ENCODE measurements at places on chromosomes 7 and 10.
A peak's percentile ranks its signal among the peaks of the same experiment; 100 is the strongest.

DNA sequence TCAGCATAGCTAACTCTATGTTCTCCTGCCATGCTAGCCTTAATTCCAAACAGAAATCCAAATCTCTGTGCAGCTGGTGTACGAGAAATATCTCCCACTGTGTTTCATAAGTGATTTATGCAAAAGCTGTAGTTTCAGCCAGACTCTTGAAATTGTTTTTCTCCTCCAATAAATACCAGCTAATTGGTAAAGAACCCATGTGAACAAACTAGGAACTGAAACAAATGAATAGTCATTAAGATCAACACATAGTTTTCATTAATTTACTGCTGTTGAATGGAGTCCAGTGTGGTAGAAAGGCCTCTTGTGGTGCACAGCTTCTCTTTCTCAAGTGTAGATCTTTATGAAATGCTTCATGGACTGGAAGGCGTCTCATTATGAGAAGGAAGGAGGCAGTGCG lies 18.4 kb downstream of the PPP1R17 start:
- DNase-seq = no peak

GRCh38 chr7:81492240-81492639 lies 277.6 kb downstream of the HGF start:
- no peak for DNase-seq

GRCh38 chr7:158414002-158414401 lies 173.6 kb downstream of the PTPRN2 start:
- DNase-seq = no peak

- peak; percentile 34 for DNase-seq
Measured at GRCh38 chr7:149772956-149773434, 393 bp downstream of the ZNF467 start.

DNA sequence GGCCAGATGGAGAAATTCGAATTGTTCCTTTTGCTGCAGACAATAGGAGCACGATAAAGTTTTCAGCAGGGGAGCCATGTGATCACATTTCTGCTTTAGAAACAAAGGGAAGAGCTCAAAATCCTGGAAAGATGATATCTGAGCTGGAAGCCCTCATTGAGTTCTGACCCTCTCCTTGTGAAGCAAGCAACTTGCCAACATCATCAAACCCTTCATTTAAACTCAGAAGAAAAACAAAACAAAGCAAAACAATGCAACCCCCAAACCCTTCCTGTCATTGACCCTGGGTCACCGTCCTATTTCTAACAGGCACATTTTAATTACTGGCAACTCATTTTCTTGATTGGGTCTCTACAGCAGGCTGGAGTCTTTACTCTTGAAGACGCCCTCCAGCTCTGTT lies 198.3 kb upstream of the ZNF32 start:
- no peak for DNase-seq

- no peak for DNase-seq
Measured at GRCh38 chr7:157013101-157013500, 2.6 kb upstream of the MNX1 start.

DNA sequence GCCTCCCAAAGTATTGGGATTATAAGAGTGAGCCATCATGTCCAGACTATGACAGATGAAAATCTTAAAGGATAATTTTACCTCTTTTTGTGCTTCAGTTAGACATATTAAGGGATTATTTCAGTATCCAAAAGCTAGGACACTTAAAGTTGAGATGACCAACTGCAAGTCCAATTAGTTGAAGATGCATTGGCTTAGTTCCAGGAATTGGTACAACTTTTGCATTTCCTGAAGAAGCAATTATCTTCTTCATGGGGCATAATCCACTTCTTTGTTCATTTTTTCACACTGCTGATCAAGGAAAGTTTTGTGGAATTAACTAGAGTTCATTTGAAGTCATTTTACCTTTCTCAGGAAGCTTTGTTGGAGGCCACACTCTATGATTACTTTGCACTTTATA lies 72.0 kb upstream of the HECW1 start:
- DNase-seq = no peak

- DNase-seq = no peak
Measured at GRCh38 chr10:127338399-127339110, 142.2 kb upstream of the INSYN2A start.

- no peak for DNase-seq
Measured at GRCh38 chr7:90574146-90574819, 21.8 kb upstream of the CDK14 start.

DNA sequence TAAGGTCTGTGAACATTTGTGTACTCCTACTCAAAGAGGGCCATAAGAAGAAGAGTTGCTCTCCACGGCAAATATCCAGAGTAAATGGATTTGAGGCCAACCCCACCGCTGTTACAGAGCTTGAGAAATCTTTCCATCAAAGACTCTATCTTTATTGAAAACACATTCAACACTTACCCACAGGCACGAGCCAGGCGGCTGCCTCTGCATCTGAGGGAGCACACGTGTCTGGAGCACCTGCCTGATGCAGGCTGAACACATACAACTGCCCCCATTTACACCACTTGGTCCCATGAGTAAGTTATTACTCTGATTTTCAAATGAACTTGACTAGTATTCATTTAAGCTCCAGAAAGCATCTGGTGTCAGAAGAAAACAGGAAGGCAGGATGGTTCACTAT lies 38.7 kb downstream of the HBP1 start:
- DNase-seq = no peak

GRCh38 chr7:129103561-129104324 lies 40.8 kb upstream of the TSPAN33 start:
- no peak for DNase-seq

- DNase-seq = no peak
Measured at GRCh38 chr10:78548369-78548768, 514.7 kb downstream of the RPS24 start.

- no peak for DNase-seq
Measured at GRCh38 chr7:83130623-83131545, 31.8 kb downstream of the PCLO start.

GRCh38 chr7:93933156-93933555 lies 11.6 kb downstream of the GNG11 start:
- no peak for DNase-seq

- no peak for DNase-seq
Measured at GRCh38 chr7:2911466-2911865, 67.4 kb upstream of the GNA12 start.

DNA sequence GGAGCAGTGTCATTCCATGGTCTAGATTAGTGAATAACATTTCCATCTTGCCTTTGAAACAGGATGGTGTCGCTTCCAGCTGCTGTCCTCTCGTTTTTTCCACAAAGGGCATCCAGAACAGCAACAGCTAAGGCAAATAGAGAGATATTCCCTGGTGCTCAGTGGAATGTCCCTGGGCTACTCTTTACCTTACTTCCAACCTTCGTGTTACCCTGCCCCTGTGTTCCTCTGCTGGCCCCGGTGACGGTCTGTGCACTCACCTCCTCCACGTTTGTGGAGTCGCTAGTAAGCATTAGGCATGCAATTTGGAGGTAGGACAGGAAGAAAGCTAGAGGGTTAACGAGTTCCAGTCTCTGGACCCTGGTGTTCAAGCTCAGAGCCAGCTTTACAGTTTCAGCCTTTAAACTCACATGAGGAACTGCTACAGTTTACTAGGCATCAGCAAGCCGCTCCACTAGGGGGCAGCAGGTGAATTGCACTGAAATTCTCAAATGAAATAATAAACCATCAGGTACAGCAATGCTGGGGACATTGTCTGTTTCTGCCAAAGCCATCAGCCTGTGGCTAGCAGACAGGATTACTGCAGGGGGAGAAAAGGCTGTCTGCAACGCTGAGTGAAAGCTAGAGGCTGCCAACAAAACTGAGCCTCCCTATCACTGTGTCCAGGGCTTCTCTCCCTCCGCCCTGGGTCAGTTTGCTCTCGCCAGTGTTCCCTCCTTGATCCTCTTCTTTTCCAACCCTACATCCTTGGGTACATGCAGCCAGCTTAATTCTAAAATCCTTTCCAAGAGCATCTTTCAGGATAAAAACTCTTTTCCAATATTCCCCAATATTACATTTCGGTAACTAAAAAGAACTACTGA lies 9.0 kb downstream of the MRPL32 start:
- peak; percentile 68 for DNase-seq

DNA sequence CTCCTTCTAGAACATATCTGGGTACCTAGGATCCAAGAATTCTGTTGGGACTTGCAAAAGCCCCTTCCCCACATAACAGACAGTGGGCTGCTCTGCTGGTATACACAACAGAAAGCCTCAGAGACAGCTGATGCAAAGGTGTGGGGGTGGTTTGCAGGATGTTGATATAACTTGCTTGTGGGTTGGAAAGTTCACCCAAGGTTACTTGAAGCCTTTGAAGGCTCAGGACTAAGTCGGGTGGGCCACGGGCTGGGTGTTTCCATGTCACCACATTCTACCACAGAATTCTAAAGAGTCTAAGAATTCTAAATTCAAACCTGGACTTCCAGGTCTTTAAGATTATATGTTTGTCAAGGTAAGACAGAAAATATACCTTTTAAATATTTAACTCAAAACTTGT lies 7.4 kb upstream of the NRCAM start:
- peak; percentile 23 for DNase-seq

DNA sequence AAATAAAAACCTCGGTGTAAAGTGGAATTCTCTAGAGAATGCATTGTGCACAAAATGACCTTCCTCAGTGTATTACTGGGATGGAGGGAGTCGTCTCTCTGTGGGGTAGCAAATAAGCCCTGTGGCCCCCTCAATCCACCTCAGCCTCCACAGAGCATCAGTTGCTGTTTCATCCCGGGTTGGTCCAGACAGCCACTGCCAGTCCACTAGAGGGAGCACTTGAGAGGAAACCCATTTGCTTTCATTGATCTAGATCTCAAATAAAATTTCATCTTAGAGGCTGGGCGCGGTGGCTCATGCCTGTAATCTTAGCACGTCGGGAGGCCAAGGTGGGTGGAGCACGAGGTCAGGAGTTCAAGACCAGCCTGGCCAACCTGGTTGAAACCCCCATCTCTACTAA lies 1128.7 kb downstream of the CNTNAP2 start:
- no peak for DNase-seq

- no peak for DNase-seq
Measured at GRCh38 chr10:48274636-48275035, at the start of gene FRMPD2. FRMPD2 (minus strand) TSS chr10:48274696; CDS start chr10:48274567, 129 bp downstream.

- no peak for DNase-seq
Measured at GRCh38 chr10:78025685-78026364, 3.5 kb downstream of the POLR3A start.

GRCh38 chr10:121860810-121861209 lies 67.0 kb downstream of the ATE1 start:
- no peak for DNase-seq

- no peak for DNase-seq
Measured at GRCh38 chr10:19706904-19707303, 109.3 kb upstream of the PLXDC2 start.

GRCh38 chr10:129936923-129937300 lies 27.2 kb downstream of the EBF3 start:
- DNase-seq = no peak

- DNase-seq = peak; percentile 47
Measured at GRCh38 chr10:102714621-102715455, at the start of gene SFXN2. SFXN2 (plus strand) TSS chr10:102714636; CDS start chr10:102726637, 12,001 bp downstream.

DNA sequence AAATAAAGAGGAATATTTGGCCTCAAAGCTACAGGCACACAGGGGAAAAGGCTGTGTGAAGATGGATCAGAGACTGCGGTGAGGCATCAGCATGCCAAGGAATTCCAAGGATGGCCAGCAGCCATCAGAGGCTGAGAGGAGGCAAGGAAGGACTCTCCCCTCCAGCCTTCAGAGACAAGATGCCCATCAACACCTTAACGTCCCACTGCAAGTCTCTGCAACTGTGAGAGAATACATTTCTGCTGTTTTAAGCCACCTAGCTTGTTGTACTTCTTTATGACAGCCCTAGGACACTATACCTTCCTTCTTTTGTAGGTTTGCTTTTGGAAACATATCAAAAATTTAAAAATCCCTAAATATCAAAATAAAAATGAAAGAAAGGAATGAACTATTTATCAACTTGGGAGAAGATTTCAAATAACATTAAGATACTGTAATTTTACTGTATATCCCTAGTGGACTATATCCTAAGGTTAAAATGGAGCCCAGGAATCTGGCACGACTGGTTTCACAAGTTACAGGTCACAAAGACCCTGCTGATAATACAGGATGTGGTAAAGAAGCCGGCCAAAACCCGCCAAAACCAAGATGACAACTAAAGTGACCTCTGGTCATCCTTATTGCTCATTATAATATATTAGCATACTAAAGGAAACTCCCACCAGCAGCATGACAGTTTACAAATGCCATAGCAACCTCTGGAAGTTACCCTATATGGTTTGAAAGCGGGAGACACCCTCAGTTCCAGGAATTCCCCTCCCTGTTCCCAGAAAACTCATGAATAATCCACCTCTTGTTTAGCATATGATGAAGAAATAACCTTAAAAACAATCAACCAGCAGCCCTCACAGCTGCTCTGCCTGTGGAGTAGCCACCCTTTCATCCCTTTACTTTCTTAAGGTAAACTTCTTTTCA lies 185.2 kb downstream of the AVL9 start:
- DNase-seq = no peak

DNA sequence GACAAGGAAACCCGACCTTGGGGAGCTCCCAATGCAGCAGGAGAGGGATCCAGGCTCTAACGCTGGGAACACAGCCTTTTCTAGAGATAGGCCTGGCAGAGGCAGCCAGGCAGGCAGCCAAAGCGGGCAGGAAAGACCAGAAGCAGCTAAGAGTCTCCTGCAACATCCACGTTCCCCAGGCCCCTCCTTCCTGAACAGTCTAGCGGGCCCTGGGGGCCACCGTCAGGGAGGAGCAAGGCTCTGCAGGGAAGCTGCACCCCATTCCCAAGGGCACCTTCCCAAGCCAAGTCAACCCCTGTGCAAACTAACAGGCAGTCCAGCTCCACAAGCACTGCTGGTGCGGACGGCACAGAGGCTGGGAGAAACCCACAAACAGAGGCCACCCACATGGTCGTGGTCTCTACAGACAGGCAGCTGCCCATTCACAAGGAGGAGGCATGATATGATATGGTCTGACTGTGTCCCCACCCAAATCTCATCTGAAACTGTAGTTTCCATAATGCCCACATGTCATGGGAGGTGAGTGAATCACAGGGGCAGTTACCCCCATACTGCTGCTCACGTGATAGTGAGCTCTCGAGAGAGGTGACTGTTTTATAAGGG lies 115.7 kb downstream of the MAD1L1 start:
- DNase-seq = no peak

GRCh38 chr7:118182593-118183427 lies 1.2 kb upstream of the LSM8 start:
- DNase-seq = no peak

DNA sequence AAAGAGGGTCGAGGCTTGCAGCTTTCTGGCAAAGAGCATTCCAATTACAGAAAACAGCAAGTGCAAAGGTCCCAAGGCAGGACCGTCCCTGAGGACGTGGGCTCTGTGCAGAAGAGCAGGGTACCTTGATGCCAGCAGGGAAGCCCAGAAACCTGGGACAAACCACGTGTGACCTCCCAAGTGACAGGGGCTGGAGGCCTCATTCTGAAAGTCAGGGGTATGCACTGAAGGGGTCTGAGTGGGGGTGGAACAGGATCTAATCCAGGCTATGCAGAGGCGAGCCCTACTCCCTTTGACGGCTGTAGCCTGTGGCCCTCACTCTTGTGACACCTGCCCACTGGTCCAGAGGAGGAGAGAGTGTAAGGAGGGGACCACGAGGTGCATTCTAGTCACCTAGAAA lies 22.9 kb downstream of the TMEM273 start:
- no peak for DNase-seq

All from CD4-positive, alpha-beta T cell treated with Interleukin-4 for 1 hour (primary cell).